Fibroblast of villous mesenchyme (primary cell): ENCODE measurements at places on chromosomes 12 and 14. TPM values are rescaled to one million over a fixed set of nuclear protein-coding genes. Genes with fewer than 3 reads are reported as not detected.

DNA sequence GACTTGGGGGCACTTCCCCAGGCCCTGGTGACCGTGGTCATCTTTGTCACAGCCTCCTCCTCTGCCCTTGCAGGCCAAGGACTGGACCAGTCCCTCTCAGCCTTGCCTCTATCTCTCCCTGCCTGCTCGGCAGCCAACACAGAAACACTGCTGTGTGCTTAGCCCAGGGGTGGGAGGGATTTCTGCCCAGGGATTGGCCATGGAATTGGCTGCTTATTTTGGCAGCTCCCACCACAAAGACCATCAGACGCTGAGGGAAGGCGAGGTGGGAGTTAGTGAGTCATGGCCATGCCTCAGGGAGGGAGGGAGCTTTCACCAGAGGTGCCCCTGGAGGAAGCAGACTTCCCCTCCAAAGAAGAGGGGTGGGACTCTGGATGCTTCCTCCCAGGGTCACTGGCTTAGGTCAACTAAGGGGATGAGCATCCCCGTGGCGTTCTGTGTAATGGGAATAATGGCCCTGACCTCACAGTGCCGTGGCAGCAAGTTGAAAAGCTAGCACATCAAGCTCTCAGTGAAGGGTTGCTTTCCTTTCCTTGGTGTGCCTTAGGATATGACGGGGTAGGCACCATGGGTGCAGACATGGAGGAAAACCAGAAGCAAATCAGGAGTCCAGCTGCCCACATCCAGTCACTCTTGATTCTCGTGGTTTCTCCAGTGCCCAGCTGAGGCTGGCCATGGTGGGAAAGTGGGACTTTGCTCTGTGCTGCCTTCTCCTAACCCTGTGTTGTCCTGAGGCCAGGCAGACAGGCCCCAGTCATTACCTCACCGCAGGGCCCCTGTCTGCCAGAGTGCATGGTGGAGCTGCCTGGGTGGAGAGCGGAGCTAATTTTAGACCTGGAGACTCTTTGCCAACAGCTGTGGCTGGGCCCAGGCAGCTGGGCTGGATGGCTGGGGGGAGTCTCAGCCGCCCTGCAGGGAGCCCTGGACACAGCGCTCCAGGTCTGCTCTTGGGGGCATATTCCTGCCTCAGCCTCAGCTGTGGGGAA lies 21.4 kb downstream of the B4GALNT3 start:
- DNase-seq, result no peak

- no peak for DNase-seq
These were observed 659.6 kb upstream of the TBX3 start for GRCh38 chr12:115343601-115344000.

DNA sequence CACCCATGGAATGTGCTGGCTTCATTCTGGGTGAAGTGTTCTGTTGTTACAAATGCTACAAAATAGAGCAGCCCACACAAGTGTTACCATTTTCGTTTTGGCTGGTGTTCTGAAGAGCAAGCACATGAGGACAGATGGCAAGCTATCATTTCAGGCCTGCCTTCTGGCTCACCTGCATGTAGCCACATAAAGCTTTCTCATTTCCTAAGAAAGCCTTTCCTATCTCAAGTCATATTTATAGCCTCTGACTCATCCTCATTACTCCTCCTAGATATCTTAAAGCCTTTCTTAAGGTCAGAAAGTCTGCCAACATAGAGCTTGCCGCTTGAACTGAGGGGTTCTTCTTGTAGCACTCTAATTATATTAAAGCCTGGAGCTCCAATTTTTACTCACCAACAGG lies 89.0 kb downstream of the PTPRR start:
- peak; percentile 5 for DNase-seq

DNA sequence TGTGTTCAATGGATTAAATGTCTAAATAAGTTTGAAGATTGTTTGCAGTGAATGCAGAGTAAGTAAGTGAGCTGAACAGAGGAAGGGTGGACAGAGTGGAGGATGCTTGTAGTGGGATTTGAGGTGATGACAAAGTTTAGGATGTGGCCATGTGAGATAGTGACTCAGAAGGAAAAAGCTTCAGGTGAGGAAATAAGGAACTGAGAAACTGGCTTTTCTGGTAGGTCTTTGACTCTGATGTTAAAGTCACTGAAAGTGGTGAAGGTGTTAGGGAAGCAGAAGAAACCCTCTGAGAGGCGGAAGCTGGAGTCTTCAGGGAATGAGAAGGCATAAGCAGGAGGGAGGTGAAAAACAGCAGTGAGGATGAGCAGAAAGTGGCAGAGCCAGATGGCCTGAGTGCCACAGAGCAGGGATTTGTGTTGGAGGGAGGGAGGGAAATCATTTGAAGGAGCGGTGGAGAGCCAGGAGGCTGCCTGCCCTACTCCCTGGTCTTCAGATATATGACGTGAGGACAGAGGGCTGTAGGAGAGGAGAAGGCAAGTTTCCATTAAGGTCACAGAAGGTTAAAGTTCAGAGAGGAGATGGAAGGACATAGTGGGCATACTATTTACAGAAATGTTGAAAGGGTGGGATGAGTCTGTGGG lies 24.8 kb downstream of the RGS6 start:
- no peak for DNase-seq

GRCh38 chr12:126493366-126494108 lies 1428.3 kb downstream of the AACS start:
- DNase-seq, result peak; percentile 38

DNA sequence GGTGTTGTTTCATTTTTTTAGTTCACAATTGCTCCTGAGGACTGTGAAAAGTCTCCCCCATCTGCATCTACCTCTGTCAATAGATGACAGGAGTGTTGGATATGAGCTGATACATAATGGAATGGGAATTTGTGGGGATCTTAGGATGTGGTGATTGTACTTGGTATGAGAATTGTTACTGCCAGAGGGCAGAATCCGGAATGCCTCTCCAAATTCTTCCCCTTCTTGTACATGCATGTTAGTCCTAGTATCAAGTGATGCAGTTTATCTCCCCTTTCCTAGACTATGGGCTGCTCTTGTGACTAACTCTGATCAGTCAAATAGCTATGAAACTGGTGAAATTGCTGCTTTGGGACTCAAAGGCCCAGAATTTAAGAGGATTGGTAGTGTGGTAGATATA lies 24.8 kb upstream of the NOVA1 start:
- no peak for DNase-seq

- DNase-seq, result no peak
These were observed 159.9 kb downstream of the BMP4 start for GRCh38 chr14:53796734-53797133.

- DNase-seq, result no peak
These were observed 196.8 kb upstream of the NEDD1 start for GRCh38 chr12:96710127-96710745.

DNA sequence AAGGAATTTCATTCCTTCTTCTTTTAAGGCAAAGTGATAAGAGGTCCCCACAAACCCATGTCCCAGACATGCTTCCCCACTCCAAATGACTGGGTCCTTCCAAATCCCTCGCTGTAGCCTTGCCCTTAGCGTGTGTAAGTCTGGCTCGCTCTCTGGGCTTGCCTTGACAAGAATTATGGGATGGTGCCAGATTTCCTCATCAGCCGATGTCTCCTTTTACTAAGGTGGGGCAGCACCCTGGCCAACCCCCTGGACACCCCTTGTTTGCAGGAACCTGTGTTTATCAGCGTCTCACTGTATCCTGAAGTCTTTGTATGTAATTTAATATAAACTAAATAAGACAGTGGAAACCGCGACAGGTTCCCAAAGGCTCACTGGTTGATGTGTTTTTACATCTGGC lies 493.3 kb downstream of the EGLN3 start:
- no peak for DNase-seq

GRCh38 chr12:58774731-58775130 lies 145.6 kb downstream of the LRIG3 start:
- DNase-seq, result no peak

DNA sequence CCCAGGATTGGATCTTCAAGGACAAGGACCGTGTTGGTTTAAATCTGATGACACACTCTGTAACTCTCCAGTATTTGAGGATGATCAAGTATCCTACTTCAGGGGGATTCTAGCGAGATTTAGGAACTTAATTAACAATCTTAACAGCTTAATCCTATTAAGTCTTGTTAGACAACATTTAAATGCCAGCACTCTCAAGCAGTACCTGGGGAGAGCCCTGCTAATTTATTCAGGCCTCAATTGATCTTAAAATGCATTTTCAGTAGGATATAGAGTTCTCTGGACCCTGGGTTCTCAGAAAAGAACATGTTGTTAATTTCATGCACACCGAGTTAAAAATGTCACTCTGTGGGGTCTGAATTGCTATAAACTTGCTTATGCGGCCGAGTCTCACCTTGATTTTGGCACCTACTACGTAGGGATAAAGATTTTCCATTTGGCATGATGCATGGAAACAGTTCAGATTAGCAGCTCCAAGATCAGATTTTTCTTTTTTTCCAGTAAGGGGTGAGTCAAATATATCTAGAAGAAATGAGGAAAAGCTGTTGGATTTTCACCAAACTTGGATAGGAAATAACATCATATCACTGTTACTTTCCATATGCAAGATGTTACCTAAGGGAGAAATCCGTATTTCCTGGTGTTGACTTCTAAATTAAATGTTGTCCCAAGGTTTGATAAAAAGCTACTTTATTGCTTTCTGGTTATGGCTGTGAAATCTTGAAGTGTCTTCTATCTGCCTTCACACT lies 76.1 kb downstream of the SLC24A4 start:
- no peak for DNase-seq

DNA sequence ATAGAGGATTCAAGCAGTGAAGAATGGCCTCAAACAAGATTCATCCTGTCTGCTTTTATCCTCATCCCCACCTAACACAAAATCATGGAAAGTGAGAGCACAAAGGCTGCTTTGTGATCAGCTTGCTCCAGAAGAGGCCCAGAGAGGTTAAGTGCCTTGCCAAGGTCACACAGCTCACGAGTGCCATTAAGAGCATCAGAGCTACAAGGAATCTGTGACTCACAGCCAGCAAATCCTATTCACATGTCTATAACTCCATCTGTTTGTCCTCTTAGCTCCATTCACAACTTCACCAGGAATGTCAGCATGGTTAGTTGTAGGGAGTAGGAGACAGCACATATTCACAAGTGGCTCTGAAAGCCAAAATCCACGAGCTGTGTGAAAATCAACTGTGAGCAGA lies 79.8 kb downstream of the TTC9 start:
- DNase-seq, result no peak

GRCh38 chr12:110636516-110636915 lies 22.6 kb downstream of the TCTN1 start:
- DNase-seq, result no peak

GRCh38 chr12:39043424-39043822 lies 138.0 kb upstream of the CPNE8 start:
- DNase-seq, result no peak

- peak; percentile 82 for DNase-seq
These were observed 21.6 kb upstream of the CACNA2D4 start for GRCh38 chr12:1939801-1940607.

GRCh38 chr14:104352493-104353220 lies 214.3 kb downstream of the KIF26A start:
- no peak for DNase-seq

- DNase-seq, result peak; percentile 67
These were observed 2.7 kb downstream of the NCKAP5L start for GRCh38 chr12:49825360-49825970.

- DNase-seq, result peak; percentile 96
These were observed 2.3 kb upstream of the TRAFD1 start for GRCh38 chr12:112122823-112123690.

DNA sequence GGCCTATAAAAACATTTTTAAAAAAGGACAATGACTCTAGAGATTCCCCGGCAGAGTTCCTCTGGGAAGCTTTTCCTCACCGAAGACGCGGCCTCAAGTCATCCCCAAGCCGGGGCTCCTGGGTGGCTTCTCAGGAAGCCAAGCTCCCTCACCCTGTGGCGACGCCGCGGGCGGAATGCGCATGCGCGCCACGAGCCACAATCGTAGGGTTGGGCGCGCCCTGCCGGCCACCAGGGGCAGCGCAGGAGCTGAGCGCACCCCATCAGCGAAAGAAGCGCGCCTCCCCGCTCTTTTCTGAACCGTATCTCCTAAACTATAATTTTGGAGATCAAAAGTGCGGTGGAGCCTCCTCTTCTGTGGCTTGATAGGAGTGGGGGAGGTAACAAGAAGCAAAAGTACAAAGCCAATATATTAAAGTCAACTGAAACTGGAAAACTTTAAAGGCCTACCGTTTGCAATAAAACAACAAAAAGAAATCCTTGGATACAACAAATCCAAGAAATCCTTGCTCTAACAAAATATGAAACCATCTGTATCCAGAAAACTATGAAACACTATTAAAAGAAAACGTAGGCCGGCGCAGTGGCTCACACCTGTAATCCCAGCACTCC lies 17.4 kb upstream of the CHFR start:
- peak; percentile 74 for DNase-seq

DNA sequence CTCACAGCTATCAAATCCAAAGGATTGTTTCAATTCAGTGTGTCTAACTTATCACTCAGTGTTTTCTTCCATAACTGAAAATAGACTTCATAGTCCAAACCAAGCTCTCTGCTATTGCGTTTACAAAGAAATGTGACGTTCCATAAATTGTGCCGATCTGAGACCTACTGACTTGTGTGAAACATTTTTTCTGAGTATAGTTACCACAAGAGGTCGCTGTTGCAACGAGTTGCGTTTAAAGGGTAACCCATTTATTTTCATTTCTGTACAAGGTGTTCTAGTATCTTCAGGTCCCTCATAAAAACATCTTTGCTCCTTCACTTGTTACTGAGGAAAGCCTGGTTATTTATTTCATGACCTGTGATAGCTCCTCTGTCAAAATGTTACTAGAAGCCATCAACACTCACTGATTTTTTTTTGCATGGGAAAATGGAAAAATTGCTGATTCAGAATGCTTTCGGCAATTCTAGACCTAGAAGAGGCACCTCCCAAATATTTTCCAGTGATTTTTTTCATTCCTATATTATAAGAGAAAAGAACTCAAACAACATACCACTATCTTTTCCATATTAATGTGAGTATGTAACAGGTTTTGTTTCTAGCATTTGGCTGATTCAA lies 60.9 kb upstream of the OR4E1 start:
- DNase-seq, result peak; percentile 51

- DNase-seq, result no peak
These were observed at the start of gene REM2 for GRCh38 chr14:22883173-22883976. TSS of gene REM2 (plus strand) at chr14:22883222. CDS start at chr14:22883288, 66 bp downstream.

- no peak for DNase-seq
These were observed 11.3 kb downstream of the PLD4 start for GRCh38 chr14:104935955-104936354.

The GPR137C gene
- total RNA-seq, result 0.32 and 0.43 TPM in 2 replicates

The CFAP54 gene
- 0.86 and 0.97 TPM in 2 replicates for total RNA-seq

The SLC5A8 gene
- not detected in 2 replicates for total RNA-seq

The TAS2R8 gene
- 0.32 and 0.43 TPM in 2 replicates for total RNA-seq

The LBHD2 gene
- total RNA-seq, result not detected in 2 replicates

The AICDA gene
- not detected in 2 replicates for total RNA-seq

The HCAR1 gene
- 0.43 and 0.97 TPM in 2 replicates for total RNA-seq

The RERGL gene
- 0.32 TPM in 1 of 2 replicates, not detected in the other for total RNA-seq

The MYF6 gene
- total RNA-seq, result not detected in 2 replicates

The FSCB gene
- total RNA-seq, result under 0.01 TPM in 1 of 2 replicates, not detected in the other

The TAS2R9 gene
- total RNA-seq, result not detected in 2 replicates

The CLEC2A gene
- not detected in 2 replicates for total RNA-seq

The KRT85 gene
- not detected in 2 replicates for total RNA-seq

The PTHLH gene
- 1.3 and 1.6 TPM in 2 replicates for total RNA-seq

The PMCH gene
- not detected in 2 replicates for total RNA-seq

The PCNX4 gene
- total RNA-seq, result 120 and 138 TPM in 2 replicates

The DPPA3 gene
- not detected in 2 replicates for total RNA-seq

The WNT5B gene
- 78.2 and 98.2 TPM in 2 replicates for total RNA-seq

The OR6C76 gene
- total RNA-seq, result not detected in 2 replicates
